ENCODE measurements at places on chromosomes 13 and 19.

DNA sequence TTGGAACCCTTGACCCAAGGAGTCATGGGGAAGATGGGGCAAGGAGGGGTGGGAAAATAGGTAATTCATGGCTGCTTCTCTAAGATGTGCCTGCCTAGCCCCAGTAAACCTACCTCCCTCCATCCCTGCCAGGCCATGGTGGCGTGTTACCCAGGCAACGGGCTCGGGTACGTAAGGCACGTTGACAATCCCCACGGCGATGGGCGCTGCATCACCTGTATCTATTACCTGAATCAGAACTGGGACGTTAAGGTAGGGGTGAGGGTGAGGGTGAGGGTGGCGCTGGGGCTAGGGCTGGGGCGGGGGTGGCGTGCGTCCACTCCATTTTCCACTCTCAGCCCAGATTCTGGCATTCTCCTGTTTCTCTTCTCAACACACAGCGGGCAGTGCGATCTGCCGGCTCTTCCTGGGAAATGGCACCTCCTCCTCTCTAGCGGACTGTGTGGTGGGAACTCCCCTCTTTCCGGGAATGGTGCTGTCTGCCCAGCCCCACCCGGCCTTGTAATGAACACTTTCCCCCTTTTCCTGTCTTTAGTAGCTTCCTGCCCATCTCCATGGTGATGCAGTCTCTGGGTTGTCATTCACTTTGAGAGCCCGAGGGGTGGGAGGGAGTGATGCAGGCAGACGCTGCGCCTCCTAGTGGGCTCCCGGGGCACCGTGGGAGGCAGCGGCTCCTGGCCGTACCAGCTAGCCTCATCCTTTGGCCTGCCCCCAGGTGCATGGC, 7.6 kb downstream of the EGLN2 start:
- peak; percentile 84 for DNase-seq

DNA sequence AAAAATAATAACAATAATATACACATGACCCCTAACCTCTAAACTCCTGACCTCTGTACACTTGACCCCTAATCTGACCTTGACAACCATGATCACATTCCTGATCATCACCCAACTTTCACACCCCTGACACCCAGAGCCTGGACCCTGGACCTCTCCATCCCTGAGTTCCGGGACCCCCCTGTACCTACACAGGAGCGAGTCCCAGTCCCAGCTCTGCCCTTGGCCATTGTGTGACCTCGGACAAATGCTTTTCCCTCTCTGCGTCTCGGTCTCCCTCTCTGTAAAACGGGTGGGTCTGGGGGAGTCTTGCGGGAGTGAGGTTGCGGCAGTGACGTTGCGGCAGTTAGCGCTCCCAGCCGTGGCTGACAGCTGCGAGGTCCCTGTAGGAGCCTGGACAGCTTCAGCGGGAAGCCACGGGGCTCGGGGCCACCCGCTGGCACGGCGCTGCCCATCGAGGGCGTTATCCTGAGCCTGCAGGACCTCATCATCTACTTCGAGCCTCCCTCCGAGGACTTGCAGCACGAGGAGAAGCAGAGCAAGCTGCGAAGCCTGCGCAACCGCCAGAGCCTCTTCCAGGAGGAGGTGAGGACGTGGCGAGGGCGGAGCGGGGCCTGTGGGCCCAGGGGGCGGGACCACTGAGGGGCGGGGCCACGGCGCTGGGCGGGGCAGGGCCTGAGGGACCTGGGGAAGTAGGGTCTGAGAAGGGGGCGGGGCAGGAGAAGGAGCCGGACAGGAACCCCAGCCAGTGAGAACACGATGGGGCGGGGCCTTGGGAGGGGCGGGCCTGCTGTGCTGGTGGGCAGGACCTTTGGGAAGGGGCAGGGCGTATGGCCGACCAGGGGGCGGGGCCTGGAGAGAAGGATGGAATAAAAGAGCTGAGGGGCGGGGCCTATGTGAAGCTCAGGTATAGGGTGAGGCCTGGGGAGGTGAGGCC, 19.2 kb downstream of the RYR1 start:
- no peak for DNase-seq

DNA sequence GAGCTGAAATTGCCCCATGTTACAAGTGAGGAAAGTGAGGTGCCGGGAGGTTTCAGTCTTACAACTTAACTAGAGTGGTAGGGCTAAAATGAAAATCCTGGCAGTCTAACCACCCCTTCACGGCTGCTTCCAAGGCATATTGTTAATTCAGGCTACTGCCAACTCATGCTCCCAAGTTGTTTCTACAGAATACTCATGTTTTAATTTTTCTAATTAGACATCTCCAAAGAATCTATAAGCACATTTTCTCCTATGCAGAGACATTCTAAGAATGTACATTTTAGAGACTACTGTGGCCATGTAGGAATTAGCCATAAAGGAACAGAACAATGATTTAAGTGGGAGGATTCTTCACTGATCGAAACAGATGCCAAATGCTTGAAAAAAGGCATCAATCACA, 7.0 kb upstream of the TSC22D1 start:
- DNase-seq: no peak

- no peak for DNase-seq
Measured at GRCh38 chr13:24192811-24193162, 32.3 kb downstream of the SPATA13 start.

DNA sequence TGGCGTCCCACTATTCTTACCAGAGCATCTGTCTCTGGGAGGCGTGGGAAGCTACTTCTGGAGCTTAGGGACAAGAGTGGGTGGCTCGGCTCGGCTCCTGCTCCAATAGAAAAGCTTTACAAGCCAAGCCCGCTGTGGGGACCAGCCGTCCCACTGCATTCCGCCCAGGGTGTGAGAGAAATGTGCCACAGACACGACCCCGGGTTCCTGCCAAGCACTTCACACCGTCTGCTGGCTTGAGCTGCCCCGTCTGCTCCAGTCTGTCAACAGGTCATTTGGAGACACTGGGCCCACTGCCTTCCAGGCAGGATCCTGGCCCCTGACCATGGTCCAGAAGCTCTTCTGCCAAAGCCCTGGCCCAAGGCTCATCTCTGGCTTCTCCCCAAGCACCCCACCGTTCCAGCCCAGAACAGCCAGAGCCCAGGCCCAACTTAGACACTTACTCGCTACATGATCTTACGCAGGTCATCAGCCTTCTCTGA, 6.5 kb upstream of the FKRP start:
- DNase-seq: peak; percentile 58

DNA sequence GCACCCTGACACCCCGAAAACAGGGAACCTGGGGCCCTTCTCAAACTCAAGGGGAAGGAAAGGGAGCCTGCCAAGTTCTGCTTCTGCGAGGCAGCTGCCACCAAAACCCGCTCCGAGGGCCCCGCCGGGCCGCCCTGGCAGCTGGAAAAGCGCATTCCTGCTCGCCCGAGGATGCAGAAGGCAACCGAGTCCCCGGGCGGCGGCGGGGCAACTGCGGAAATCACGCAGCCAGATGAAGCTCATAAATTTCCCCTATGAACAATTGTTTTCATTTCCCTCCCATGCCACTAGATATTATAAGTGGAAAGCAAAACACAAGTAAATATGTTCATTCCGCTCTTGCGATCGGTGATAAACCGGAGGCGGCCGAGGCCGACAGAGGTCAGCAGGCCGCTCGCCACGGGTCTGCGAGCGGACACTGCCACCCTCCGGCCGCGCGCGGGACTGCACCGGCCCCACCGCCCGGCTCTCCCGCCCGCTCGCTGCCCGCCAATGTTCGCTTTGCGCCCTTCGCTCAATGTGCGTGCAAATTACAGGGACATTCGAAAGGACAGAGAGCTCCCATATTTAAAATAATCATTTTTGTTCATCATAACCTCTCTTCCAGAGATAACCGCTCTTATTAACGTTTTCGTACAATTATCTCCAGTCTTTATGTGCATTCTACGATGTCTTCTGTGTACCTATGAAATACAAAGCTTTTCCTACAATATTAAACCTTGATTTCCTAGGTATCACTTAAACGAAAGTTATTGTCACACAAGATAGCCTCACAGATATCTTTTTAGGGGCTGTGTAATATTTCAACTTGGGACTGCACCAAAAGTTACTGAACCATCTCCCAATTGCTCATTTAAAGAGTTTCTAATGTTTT, 120.8 kb upstream of the ZNF507 start:
- DNase-seq: peak; percentile 27

- DNase-seq: peak; percentile 27
Measured at GRCh38 chr13:97344265-97345175, 89.4 kb upstream of the RAP2A start.

DNA sequence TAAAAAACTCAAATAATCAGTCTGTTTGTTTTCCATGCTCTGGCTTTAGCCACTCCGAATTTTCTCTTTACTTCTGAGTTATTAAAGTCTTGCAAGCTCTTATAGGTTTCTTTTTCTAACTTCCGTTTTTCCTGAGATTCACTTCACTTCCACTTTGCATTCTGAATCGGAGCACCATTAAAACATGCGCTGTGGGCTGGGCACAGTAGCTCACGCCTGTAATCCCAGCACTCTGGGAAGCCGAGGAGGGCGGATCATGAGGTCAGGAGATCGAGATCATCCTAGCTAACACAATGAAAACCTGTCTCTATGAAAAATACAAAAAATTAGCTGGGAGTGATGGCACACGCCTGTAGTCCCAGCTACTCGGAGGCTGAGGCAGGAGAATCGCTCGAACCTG, 357.9 kb downstream of the SLITRK6 start:
- DNase-seq: no peak

DNA sequence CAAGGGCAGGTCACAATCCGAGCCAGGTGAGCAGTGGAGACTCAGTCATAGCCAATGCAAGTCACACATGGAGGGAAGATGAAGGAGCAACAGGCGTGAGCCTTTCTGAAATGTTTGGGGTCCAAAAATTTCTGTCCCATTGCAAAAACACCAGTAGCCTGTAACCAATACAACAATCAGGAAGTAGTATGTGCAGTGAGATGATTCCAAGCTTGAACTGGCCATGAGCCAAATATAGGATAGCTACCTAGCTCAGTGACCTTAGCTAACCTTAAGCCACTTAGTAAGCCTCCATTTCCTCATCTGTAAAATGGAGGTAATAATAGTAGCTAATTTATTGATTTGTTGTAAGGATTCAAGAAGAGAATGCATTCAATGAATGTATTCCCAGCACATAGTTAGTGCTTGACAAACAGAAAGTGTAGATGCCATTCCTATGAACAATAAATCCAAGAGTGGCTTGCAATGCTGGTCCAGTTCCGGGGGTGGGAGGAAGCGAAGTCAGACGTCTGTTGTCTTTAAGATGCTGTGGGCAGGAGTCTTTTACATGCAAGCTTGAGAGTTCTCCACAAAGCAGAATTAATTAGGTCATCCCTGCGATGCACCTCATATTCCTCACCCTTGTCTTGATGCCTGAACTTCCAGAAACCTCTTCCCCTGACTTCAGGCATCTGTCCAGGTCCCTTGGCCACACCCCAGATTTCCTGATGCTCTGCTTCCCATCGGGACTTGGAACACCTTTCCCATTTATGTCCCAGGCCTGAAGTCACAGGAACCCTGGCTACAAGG, 195.7 kb upstream of the UBL3 start:
- no peak for DNase-seq

DNA sequence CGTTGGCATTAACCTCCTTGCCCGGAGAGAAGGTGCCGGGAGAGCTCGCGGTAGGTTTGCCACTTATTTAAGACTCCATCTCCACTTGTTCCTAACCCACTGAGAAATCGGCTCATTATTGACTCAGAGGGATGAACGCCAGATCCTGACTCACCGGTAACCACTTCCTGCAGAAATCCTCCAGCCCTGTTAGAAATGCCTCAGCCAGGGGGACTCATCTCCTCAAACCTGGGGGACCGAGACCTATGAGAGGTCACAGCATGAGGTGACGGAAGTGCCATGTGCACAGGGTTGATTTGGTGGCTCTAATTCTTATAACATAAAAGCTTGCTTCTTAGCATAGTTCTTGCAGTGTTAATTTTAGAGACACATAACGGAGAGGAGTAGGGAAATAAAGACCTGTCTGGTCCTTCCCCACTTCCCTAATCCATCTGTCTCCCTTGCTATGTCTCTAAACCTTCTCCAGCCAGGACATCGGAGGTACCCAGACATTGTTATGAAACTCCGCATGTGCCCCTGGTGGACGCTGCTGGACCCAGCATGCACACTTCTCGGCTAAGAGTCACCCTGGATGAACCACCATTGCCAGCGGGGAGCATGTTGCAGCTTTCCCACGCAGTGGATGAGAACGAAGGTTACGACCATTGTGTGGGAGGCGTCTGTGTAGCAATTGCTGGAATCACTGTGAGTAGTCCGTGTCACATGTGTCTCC, 158.9 kb downstream of the EFNB2 start:
- peak; percentile 21 for DNase-seq

- DNase-seq: no peak
Measured at GRCh38 chr13:91153372-91153771, 194.1 kb upstream of the MIR17HG start.

DNA sequence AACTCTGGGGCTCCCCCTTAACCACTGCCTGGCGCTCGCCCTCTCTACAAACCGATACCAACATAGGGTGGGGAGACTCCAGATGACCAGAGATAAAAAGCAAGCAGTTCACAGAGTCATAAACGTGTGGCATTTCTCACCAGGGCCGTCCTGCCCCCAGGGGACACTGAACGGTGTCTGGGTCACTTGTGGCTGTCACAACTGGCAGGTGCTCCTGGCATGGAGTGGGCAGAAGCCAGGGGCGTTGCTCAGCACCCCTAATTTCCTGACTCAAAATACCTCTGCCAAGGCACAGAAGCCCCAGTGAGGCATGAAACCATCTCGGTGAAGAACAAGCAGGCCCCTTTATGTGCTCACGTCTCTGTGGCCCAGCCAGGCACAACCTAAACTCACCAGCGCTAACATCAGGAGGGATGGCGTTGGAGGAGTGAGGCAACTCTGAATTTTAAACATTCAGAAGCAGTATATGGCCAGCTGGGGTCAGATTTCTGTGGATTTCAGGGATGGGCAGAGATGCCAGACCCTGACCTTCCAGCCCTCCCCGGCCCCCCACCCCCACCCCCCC, 1.8 kb downstream of the PIP5K1C start:
- DNase-seq: no peak

DNA sequence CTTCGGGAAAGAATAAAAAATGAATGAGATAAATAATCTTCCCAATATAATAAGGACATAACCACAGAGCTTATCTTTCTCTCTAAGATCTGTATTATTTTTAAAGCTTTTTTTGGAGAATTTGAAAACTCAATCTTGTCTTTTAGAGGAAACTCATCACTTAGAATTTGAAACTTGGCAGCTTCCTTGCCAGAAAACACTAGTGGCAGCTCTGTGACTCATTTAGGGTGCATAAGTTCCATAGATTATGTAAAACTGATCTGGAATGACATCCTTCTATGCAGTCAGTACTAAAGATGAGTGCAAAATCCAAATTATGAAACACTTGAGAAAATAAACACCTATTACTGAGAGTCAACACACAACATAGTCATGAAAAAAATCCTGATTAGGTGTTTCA, 848.0 kb downstream of the DACH1 start:
- no peak for DNase-seq

- DNase-seq: no peak
Measured at GRCh38 chr13:84139561-84140158, 257.4 kb upstream of the SLITRK1 start.

- DNase-seq: no peak
Measured at GRCh38 chr19:30131722-30132291, 189.8 kb downstream of the URI1 start.

- DNase-seq: no peak
Measured at GRCh38 chr19:56170261-56170660, 5.5 kb upstream of the GALP start.

GRCh38 chr19:45163751-45164460, 3.1 kb upstream of the NKPD1 start:
- DNase-seq: no peak
